ENCODE measurements at places on chromosomes 3 and 15.

- no peaks in the 10 kb centered on the region for H3K4me1 ChIP-seq
- no peak for DNase-seq
- peaks cover 9% of the 10 kb centered on the region for H3K27me3 ChIP-seq
- no peak overlapping the region for H3K27ac ChIP-seq
- H3K4me3 ChIP-seq = no peak overlapping the region
Observed at GRCh38 chr3:46670891-46671427, 22.5 kb downstream of the ALS2CL start.

DNA sequence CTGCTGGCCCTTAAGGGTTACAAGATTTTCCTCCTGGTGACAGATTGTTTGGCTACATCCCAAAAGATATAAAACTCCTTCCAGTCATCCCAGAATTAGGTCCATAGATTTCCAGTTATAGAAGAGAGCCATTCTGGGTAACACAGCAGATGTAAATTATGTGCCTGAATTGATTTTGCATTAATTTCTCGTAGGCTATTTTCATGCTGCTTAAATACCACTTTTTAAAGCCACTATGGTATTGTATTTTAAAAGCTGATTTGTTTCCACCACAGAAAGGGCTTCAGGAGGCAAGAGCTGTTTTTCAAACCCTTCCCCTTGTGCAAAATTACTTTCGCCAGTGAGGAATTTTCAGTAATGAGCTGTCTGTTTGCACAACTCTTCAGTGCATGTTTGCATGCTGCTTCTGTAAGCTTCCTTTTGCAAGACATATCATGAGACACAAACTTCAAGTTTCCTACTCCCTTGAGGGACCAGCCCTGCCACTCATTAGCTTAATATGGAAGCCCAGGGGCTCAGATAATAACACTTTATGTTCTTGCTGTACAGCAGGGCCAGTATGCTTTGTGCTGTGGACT, 105.4 kb upstream of the TNIK start:
- no peaks in the 10 kb centered on the region for H3K36me3 ChIP-seq
- H3K27me3 ChIP-seq = peaks cover under 1% of the 10 kb centered on the region
- H3K4me1 ChIP-seq = no peaks in the 10 kb centered on the region
- DNase-seq = no peak

- peak overlapping the region; percentile 83 for H3K27ac ChIP-seq
- H3K4me1 ChIP-seq = peaks cover 32% of the 10 kb centered on the region
- H3K27me3 ChIP-seq = no peaks in the 10 kb centered on the region
- peak; percentile 76 for DNase-seq
- H3K4me3 ChIP-seq = peak overlapping the region; percentile 69
Observed at GRCh38 chr15:90838139-90838538, 30.2 kb upstream of the FURIN start.

DNA sequence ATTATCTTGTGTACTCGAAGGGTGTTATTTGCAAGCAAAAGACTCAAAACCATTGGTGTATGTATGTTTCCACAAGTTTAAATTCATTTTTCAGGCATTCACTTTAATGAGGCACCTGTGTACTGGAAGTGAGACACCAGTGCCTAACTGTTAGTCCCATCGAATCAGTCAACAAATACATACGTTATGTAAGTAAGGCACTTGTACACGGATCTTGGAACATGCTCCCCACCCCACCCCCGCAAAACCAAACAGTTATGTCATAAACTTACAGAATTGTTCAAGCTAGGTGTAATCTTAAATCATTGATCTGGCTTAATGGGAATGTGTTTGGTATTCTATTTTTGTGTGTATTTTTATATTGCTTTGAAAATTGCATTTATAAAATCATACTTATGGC, 17.1 kb downstream of the LRRC28 start:
- no peaks in the 10 kb centered on the region for H3K27me3 ChIP-seq
- no peak overlapping the region for H3K4me3 ChIP-seq
- DNase-seq = no peak
- no peak overlapping the region for H3K27ac ChIP-seq
- H3K36me3 ChIP-seq = peaks cover 8% of the 10 kb centered on the region
- no peaks in the 10 kb centered on the region for H3K4me1 ChIP-seq

GRCh38 chr15:49239105-49239504, 69.1 kb downstream of the GALK2 start:
- H3K4me3 ChIP-seq = no peak overlapping the region
- no peak overlapping the region for H3K27ac ChIP-seq
- H3K4me1 ChIP-seq = peaks cover 6% of the 10 kb centered on the region
- H3K36me3 ChIP-seq = peaks cover 12% of the 10 kb centered on the region

DNA sequence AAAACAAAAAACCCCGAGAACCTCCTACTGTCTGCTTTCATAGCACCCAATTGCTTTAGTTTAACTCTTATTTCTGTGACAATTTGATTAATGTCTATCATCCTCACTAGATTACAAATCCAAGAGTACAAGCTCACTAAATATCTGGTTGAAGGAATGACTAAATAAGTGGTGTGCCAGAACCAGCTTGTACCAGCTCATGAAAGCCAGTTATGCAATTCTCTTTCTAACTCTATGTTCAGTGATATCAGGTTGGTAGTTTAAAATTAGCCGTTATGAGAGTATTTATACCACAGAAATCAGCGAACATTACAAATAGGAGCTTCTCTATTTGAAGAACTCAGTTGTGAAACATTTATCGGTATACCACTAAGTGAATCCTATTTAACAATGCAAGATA, 137.2 kb upstream of the MITF start:
- no peaks in the 10 kb centered on the region for H3K27me3 ChIP-seq
- H3K4me3 ChIP-seq = no peak overlapping the region
- H3K36me3 ChIP-seq = no peaks in the 10 kb centered on the region
- H3K4me1 ChIP-seq = no peaks in the 10 kb centered on the region

- DNase-seq = no peak
- H3K36me3 ChIP-seq = peaks cover 6% of the 10 kb centered on the region
- H3K4me3 ChIP-seq = no peak overlapping the region
- H3K27me3 ChIP-seq = no peaks in the 10 kb centered on the region
- H3K27ac ChIP-seq = peak overlapping the region; percentile 65
Observed at GRCh38 chr3:150540991-150541390, 5.3 kb downstream of the SERP1 start.

- no peaks in the 10 kb centered on the region for H3K4me1 ChIP-seq
- H3K4me3 ChIP-seq = no peak overlapping the region
- H3K27ac ChIP-seq = no peak overlapping the region
- peaks cover 18% of the 10 kb centered on the region for H3K27me3 ChIP-seq
Observed at GRCh38 chr3:179964890-179965289, 71.8 kb downstream of the PEX5L start.

DNA sequence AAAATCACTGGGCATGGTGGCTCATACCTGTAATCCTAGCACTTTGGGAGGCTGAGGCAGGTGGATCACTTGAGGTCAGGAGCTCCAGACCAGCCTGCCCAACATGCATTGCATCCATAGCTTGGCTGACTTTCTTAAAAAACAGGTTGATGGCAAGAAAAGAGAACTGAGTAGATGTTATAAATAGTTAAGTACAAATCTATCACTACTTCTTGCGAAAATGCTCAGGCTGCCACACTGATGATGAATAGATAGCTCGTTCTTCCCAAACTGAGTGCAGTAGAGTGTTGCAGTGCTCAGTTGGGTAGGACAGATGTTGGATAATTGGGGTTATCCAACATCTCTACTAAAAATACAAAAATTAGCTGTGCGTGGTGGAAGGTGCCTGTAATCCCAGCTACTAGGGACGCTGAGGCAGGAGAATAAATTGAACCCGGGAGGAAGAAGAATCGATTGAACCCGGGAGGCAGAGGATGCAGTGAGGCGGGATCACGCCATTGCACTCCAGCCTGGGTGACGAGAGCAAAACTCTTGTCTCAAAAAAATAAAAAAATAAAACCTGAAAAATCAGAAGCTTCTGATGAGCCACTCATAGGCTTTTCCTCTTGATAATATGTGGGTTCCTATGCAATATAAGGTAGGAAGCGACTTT, 1.2 kb downstream of the BTLA start:
- DNase-seq = no peak
- peak overlapping the region; percentile 98 for H3K27ac ChIP-seq
- H3K36me3 ChIP-seq = peaks cover 24% of the 10 kb centered on the region
- H3K27me3 ChIP-seq = no peaks in the 10 kb centered on the region
- H3K4me3 ChIP-seq = peak overlapping the region; percentile 99

DNA sequence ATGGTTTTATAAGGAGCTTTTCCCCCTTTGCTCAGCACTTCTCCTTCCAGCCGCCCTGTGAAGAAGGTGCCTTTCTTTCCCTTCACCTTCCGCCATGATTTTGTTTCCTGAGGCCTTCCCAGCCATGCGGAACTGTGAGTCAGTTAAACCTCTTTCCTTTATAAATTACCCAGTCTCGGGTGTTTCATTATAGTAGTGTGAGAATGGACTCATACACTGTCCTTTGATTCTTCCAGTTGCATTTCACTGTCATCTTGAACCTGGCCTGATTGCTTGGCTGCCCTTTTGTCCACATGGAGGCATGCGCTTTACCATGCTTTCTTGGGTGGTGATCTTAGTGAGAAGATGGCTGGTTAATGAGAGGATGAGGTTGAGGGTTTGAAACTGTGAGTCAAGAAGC, 23.2 kb downstream of the USP13 start:
- H3K4me3 ChIP-seq = no peak overlapping the region
- no peak overlapping the region for H3K27ac ChIP-seq
- DNase-seq = no peak
- peaks cover 2% of the 10 kb centered on the region for H3K36me3 ChIP-seq
- H3K4me1 ChIP-seq = peaks cover 2% of the 10 kb centered on the region

GRCh38 chr15:61151791-61152190, 77.3 kb downstream of the RORA start:
- H3K27ac ChIP-seq = no peak overlapping the region
- no peaks in the 10 kb centered on the region for H3K4me1 ChIP-seq
- H3K27me3 ChIP-seq = peaks cover 10% of the 10 kb centered on the region
- H3K4me3 ChIP-seq = no peak overlapping the region
- no peak for DNase-seq
- no peaks in the 10 kb centered on the region for H3K36me3 ChIP-seq

DNA sequence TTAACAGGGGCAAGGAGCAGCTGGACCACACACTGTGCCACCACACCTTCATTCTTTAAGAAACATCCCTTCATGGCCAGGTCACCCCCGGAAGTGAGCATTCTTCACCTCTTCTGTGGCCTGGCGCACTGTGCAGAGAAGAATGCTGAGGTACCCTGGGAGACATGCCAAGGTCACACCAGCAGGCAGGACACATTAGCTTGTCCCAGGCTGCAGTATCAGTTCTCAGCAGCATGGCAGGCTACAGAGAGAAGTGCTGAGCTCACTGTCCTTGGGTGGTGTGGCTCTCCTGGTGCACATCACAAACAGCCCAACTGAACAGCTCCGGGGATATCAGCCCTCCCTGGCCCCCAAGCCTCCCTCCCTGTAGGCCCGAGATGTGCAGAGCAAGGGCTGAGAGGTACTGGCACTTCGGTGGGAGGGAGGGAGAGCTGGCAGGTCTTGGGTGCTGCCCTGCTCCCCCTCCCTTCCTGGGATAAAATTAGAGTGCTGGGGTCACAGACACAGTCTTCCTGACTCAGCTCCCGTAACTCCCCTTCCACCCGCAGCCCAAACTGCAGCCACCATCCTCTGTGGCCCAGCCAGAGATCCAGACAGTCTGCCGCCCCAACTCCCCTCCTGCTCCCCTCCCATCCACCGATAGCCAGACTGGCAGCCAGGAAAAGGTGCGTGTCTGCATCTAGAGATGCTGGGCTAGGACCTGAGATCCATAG, 13.4 kb downstream of the SEMA7A start:
- no peaks in the 10 kb centered on the region for H3K27me3 ChIP-seq
- H3K36me3 ChIP-seq = peaks cover 17% of the 10 kb centered on the region
- peak overlapping the region; percentile 87 for H3K27ac ChIP-seq
- no peak for DNase-seq
- peak overlapping the region; percentile 68 for H3K4me3 ChIP-seq

- no peaks in the 10 kb centered on the region for H3K27me3 ChIP-seq
- no peak overlapping the region for H3K27ac ChIP-seq
- H3K4me3 ChIP-seq = no peak overlapping the region
Observed at GRCh38 chr3:22441711-22442110, 690.7 kb upstream of the ZNF385D start.

DNA sequence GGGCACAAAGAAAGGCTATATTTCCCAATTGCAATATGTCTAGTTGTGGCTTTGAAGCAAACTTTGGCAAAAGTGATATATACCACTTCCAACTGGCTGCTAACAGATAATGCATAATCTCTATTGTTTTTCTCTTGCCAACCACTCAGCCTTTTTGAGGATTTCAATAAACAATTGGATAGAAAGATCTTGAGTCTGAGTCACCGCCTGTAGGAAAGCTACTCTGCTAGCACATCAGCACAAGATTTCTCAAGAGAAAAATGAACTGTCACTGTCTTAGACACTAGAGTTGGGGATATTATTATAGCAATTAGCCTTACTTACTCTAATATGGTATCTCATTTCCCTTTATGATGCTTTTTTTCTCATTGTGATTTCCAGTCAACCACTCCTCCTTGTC, 119.7 kb downstream of the SST start:
- H3K36me3 ChIP-seq = no peaks in the 10 kb centered on the region
- peaks cover 5% of the 10 kb centered on the region for H3K27me3 ChIP-seq
- H3K4me1 ChIP-seq = no peaks in the 10 kb centered on the region

DNA sequence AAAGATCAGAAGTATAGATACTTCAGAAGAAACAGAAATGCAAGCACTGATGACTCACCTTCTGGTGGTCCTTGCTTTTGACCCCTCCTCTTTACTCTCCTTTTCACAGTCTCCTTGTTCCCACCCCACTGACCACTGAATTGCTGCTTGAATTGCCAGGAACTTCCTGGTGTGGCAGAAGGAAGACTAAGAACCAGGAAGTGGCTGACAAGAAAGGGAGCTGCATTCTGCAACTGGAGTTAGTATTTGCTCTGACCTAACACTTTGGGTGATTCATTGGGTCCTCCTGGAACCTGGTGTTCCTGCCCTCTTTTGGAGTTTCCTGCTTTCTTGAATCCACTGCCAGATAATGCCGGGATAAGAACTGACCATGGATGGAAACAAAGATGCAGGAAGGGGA, 23.0 kb downstream of the KY start:
- peaks cover 2% of the 10 kb centered on the region for H3K36me3 ChIP-seq
- H3K4me1 ChIP-seq = no peaks in the 10 kb centered on the region
- no peak overlapping the region for H3K4me3 ChIP-seq
- H3K27ac ChIP-seq = no peak overlapping the region
- DNase-seq = no peak
- H3K27me3 ChIP-seq = no peaks in the 10 kb centered on the region

- H3K36me3 ChIP-seq = peaks cover 2% of the 10 kb centered on the region
- peak; percentile 52 for DNase-seq
- peak overlapping the region; percentile 8 for H3K4me3 ChIP-seq
- H3K27me3 ChIP-seq = peaks cover 6% of the 10 kb centered on the region
- peaks cover 15% of the 10 kb centered on the region for H3K4me1 ChIP-seq
- H3K27ac ChIP-seq = no peak overlapping the region
Observed at GRCh38 chr3:57397175-57398026, 104.9 kb upstream of the ASB14 start.

- H3K27me3 ChIP-seq = peaks cover 1% of the 10 kb centered on the region
- no peak for DNase-seq
- H3K27ac ChIP-seq = no peak overlapping the region
Observed at GRCh38 chr15:48225771-48226170, 19.7 kb downstream of the SLC12A1 start.

- peaks cover 12% of the 10 kb centered on the region for H3K27me3 ChIP-seq
- no peak for DNase-seq
- H3K36me3 ChIP-seq = no peaks in the 10 kb centered on the region
- H3K27ac ChIP-seq = no peak overlapping the region
Observed at GRCh38 chr15:29672923-29673809, 149.1 kb downstream of the TJP1 start.

GRCh38 chr3:16838561-16838960, 46.2 kb upstream of the PLCL2 start:
- no peaks in the 10 kb centered on the region for H3K36me3 ChIP-seq
- H3K4me3 ChIP-seq = no peak overlapping the region
- no peak for DNase-seq
- H3K27ac ChIP-seq = no peak overlapping the region

- peak; percentile 53 for DNase-seq
- peaks cover 12% of the 10 kb centered on the region for H3K4me1 ChIP-seq
- peaks cover 7% of the 10 kb centered on the region for H3K36me3 ChIP-seq
- H3K4me3 ChIP-seq = no peak overlapping the region
Observed at GRCh38 chr3:47989981-47990440, 26.2 kb downstream of the MAP4 start.
